ENCODE measurements at places on chromosomes 6 and 20.

DNA sequence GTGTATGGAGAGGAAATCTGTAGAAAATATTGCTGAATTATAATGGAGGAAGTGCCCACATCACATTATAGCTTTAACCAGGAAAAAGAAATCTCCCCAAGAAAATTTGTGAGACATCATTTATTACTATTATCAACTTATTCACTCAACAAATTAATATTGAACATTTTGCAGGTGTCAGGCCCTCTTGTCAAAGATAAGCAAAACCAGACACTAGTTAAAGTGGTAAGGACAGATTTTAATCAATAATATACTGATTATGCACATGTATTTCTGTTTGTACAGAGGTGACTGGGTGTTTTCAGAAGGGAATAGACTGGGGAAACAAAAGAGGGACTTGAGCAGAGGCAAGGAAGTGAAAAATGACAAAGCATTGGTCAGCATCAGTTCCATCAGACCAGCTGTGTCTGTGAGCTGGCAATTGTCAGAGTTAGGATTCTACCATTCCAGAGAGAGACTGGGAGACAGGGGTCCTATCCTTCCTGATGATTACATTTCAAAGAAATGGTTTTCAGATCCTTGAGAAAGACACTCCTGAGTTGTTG lies 519.2 kb downstream of the UTRN start:
- DNase-seq, result no peak

GRCh38 chr6:138959521-138959920 lies 28.5 kb downstream of the REPS1 start:
- no peak for DNase-seq

GRCh38 chr20:61857414-61857775 lies 208.3 kb downstream of the TAF4 start:
- no peak for DNase-seq

- DNase-seq, result no peak
These were observed 48.1 kb upstream of the MYL9 start for GRCh38 chr20:36493051-36493800.

- no peak for DNase-seq
These were observed 22.2 kb upstream of the LAMA2 start for GRCh38 chr6:128860782-128861181.

DNA sequence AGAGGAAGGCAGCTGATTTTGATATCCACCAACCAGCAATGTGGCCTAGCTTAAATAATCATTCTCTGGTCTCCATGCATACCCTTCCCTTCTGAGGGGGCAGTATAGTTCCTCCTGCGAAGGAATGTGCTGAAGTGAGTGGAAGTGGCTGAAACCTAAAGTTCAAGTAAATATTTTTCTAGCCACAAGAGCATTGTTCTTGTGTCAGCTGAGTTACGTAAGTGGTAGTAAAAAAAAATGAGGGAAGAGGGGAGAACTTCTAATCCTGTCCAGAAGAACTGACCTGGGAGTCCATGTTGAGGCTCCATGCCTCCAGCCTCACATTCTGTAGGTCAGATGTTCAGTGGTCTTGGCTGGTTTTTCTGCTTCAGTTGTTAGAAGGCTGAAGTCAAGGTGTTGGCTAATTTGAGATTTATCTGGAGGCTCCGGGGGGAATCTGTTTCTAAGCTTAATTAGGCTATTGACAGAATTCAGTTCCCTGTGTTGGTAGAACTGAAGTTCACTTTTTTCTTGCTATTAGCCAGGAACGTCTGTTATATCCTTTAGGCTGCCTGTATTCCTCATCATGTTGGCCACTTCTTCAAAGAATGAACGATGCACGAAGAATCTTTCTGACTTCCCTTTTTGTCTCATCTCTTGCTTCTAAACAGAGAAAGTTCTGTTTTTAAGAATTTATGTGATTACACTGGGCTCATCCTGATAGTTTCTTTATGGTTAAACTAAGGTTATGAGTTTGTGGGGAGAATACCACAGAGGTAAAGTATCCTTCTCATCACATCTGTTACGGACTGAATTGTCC lies 207.1 kb upstream of the PRSS16 start:
- no peak for DNase-seq

DNA sequence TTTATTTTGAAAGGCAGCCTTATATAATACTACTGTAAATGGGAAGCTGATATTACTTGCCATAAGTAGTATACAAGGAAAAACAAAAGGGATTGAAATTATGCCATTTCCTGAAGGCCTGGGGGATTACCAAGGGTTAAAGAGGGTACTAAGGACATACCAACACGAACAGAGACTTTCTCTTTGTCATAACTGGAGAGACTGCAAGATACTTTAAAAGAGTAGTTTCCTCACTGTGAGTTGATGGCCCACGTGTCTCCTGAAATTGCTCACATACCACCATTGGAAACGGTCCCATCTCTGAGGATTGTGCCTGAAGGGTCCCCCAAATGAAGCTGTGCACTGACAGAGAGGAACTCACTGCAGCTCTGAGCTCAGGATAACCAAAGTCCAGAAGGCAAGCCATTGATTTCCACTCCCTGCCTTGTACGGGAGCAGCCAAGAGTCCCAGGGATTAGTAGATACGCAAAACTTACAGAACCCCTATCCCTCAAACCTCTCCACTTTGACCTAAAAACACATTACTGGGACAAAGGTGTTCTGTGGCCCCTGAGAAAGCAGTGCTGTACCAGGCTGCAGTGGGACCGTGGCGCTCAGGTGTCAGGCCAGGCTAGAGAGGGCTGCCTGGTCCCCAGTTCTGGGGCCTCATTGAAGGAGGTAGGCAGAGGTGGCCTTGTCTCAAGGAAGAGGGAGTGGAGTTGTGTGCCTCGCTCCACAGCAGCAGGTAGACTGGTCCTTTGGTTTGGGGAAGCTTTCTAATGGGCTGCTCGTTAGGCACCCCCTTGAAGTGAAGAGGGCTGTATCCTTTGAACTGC lies 15.2 kb downstream of the PSMG4 start:
- DNase-seq, result no peak

DNA sequence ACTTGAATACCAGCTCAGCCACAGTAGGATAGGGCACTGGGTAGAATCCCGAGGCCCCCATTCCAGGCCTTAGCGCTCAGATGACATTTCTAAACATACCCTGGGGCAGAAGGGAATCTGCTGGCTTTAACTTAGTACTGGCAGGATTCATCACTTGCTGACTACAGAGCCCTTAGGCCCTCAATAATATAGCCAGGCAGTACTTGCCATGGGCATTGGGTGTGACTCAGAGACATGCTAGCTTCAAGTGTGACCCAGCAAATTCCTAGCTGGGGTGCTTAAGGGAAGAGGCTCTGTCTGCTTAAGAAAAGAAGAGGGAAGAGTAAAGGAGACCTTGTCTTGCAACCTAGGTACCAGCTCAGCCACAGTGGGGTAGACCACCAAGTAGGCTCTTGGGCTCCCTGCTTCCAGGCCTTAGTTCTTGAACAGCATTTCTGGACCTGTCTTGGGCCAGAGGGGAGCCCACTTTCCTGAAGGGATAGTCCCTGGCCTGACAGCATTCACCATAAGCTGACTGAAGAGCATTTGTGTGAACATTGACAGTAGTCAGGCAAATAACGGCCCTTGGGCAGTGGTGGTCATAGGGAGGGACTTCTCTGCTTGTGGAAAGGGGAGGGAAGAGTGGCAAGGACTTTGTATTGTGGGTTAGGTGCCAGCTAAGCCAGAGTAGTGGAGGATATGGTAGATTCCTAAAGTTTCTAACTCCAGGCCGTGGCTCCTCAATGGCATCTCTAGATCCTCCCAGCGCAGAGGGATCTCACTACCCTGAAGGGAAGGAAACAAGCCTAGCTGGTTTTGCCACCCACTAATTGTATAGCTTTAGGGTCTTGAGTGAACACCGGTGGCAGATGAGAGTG lies 48.5 kb upstream of the HACE1 start:
- no peak for DNase-seq

DNA sequence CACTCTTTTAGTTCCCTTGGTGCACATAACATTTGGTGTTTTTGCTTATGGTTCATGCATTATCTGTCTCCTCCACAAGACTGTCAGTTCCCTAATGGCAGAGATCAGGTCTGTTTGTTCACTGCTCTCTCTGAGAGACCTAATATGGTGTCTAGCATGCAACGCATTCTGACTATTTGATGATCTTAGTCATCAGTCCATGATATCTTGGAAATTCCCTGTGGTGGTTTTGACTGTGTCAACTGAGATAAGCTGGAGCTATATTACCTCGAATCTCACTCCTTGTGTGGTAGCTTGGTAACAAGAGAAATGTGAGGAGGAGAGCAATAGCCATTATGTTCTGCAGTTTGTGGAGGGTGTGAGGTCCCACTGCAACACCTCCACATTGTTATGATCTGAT lies 229.8 kb downstream of the FRK start:
- DNase-seq, result no peak

- DNase-seq, result no peak
These were observed 40.7 kb downstream of the PRR18 start for GRCh38 chr6:166267526-166267925.

- no peak for DNase-seq
These were observed 789.7 kb downstream of the FRK start for GRCh38 chr6:115270953-115271352.
